Placental epithelial cell (primary cell): ENCODE measurements at places on chromosomes 11 and 22. TPM values are rescaled to one million over a fixed set of nuclear protein-coding genes. Genes with fewer than 3 reads are reported as not detected.

Gene SLC22A8
- not detected in 2 replicates for total RNA-seq

Gene TBX10
- total RNA-seq, result not detected in 2 replicates

Gene OR2AG1
- total RNA-seq, result not detected in 2 replicates

Gene MMP8
- not detected in 2 replicates for total RNA-seq

Gene MRGPRE
- 0.87 TPM in 1 of 2 replicates, not detected in the other for total RNA-seq

Gene RIMBP3C
- total RNA-seq, result 0.79 and 0.87 TPM in 2 replicates

Gene IGSF22
- under 0.01 and 0.22 TPM in 2 replicates for total RNA-seq

Gene OR52H1
- 0.76 and 0.79 TPM in 2 replicates for total RNA-seq

Gene TBCEL
- 14.2 and 16.9 TPM in 2 replicates for total RNA-seq

Gene ISX
- not detected in 2 replicates for total RNA-seq

Gene SHISAL1
- total RNA-seq, result 0.39 TPM in 1 of 2 replicates, not detected in the other

Gene TECTA
- total RNA-seq, result 0.33 and 0.79 TPM in 2 replicates

Gene CCDC89
- total RNA-seq, result 7.0 and 12.6 TPM in 2 replicates

Gene SIPA1
- 32.2 and 37.7 TPM in 2 replicates for total RNA-seq

Gene CELSR1
- 78.5 and 135 TPM in 2 replicates for total RNA-seq

Gene NFAM1
- not detected in 2 replicates for total RNA-seq

Gene PDE3B
- under 0.01 and 0.11 TPM in 2 replicates for total RNA-seq

Gene C11orf91
- total RNA-seq, result 0.33 and 0.39 TPM in 2 replicates

Gene AIFM3
- total RNA-seq, result 0.43 and 2.0 TPM in 2 replicates

Gene RASSF7
- total RNA-seq, result 53.0 and 66.8 TPM in 2 replicates

Gene RIC8A
- 162 and 298 TPM in 2 replicates for total RNA-seq

Gene P2RX3
- total RNA-seq, result not detected in 2 replicates

Gene TRIOBP
- 104 and 127 TPM in 2 replicates for total RNA-seq

Gene UPK2
- 0.33 and 2.4 TPM in 2 replicates for total RNA-seq

Gene KRTAP5-9
- total RNA-seq, result not detected in 2 replicates

Gene CREB3L1
- 46.0 and 51.4 TPM in 2 replicates for total RNA-seq

Gene BIK
- total RNA-seq, result 1.5 and 3.5 TPM in 2 replicates

Gene SLC35F2
- 51.8 and 69.4 TPM in 2 replicates for total RNA-seq

Gene NAALAD2
- total RNA-seq, result 0.87 and 2.7 TPM in 2 replicates

Gene FOXRED2
- 5.1 and 6.7 TPM in 2 replicates for total RNA-seq

Gene OR5D18
- not detected in 2 replicates for total RNA-seq

Gene LRRC74B
- not detected in 2 replicates for total RNA-seq

Gene RTN4R
- total RNA-seq, result 2.0 and 4.8 TPM in 2 replicates

Gene GUCY1A2
- total RNA-seq, result 11.4 and 13.3 TPM in 2 replicates

Gene CRYBA4
- total RNA-seq, result not detected in 2 replicates

Gene ZBED4
- 14.9 and 20.2 TPM in 2 replicates for total RNA-seq

Gene RIC3
- 0.39 TPM in 1 of 2 replicates, not detected in the other for total RNA-seq

Gene ALDH3B1
- 28.6 and 35.3 TPM in 2 replicates for total RNA-seq

Gene SYNGR1
- total RNA-seq, result 10.7 and 44.4 TPM in 2 replicates

Gene MS4A15
- not detected in 2 replicates for total RNA-seq

Gene RANBP1
- 92.3 and 142 TPM in 2 replicates for total RNA-seq

Gene ARHGAP20
- under 0.01 and 0.11 TPM in 2 replicates for total RNA-seq
